ENCODE measurements at places on chromosomes 16 and 17.

DNA sequence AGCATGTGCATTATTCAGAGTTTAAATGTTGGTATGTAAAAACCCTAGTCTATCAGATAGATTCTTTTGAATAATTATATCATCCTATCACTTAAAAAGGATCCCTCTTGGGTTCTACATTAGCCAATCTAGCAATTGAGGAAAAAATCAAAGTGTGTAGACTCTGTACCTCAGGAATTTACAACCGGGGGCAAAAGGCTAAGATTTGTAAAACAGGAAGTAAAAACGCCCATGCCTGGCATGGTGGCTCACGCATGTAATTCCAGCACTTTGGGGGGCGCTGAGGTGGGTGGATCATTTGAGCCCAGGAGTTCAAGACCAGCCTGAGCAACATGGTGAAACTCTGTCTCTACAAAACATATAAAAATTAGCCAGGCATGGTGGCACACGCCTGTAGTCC, 58.6 kb downstream of the SLC6A4 start:
- DNase-seq = no peak

GRCh38 chr17:75267153-75267410, 3.9 kb downstream of the MIF4GD start:
- no peak for DNase-seq

DNA sequence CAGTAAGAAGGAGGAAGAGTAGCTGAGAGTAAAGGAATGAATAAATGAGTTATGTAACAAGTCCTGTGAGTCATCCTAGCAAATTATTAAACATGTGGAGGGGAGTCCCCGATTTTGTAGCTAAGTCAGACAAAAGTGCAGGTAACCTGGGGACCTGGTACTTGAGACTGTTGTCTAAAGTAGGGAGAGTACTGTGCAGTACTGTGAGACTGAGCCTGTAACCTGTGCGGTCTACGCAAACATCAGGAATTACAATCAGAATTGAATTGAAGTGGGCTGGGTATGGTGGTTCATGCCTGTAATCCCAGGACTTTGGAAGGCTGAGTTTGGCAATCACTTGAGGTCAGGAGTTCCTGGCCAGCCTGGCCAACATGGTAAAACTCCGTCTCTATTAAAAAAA, 35.7 kb downstream of the IKZF3 start:
- no peak for DNase-seq

DNA sequence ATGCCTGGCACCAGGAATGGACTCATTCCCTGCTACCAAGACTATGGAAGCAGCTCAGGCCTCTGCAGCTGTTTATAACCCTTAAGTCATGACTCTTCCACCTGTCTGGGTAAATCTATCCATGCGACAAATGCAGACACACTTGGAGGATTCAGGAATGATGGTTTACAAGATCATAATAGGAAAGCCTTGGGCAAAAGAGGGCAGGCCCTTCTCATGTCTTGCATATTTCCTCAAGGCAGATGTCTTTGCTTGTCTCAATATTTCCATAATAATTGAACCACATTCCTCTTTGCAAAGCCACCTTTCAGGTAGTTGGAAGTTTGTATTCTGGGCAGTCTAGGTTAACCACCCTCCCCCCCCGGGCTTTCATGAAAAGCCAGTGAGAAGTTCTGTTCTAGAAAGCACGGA, 884 bp upstream of the JPT1 start:
- peak; percentile 1 for DNase-seq

DNA sequence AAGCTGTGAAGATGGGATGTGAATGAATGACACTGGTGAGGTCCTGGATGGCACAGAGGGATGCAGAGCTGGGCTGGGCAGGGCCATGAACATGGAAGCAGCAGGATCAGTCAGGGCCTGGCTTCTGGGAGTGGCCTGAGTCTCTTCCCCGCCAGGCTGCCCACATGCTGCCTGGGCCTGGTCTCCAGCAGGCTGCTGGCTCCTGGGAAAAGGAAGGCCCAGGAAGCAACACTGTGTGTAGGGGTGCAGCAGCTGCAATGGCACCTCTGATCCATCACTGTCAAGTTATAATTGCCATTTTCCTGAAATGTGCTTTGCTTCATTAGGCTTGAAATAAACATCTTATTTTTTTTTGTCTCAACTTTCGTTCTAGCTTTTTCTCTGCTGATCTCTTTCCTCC, 260.2 kb upstream of the N4BP1 start:
- DNase-seq = no peak

- DNase-seq = no peak
Observed at GRCh38 chr16:3876695-3877094, 3.8 kb downstream of the CREBBP start.

- DNase-seq = no peak
Observed at GRCh38 chr17:32723310-32723955, 153.5 kb downstream of the MYO1D start.

DNA sequence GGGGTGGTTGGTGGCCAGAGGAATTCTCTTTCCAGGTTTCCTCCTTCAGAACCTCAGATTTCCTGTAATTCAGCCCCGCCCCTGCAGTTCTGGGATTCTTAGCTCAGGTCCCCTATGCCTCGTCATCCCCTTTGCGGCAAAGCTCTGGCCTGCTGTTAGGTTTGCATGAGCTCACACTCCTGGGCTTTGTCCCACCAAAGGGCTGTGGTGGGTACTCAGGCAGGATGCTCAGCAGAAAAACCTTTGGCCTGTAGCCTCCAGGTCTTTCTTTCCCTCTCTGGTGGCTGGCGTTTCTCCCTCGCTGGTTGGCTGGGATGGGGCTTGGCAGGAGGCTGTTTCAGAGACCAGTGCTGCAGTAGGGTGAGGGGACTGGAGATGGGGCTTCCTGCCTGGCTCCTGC, 9.6 kb upstream of the PLEKHG4 start:
- DNase-seq = no peak

GRCh38 chr17:74898376-74898946, 5.0 kb upstream of the FADS6 start:
- DNase-seq = no peak

- no peak for DNase-seq
Observed at GRCh38 chr17:1789936-1790335, 28.1 kb downstream of the SERPINF1 start.

DNA sequence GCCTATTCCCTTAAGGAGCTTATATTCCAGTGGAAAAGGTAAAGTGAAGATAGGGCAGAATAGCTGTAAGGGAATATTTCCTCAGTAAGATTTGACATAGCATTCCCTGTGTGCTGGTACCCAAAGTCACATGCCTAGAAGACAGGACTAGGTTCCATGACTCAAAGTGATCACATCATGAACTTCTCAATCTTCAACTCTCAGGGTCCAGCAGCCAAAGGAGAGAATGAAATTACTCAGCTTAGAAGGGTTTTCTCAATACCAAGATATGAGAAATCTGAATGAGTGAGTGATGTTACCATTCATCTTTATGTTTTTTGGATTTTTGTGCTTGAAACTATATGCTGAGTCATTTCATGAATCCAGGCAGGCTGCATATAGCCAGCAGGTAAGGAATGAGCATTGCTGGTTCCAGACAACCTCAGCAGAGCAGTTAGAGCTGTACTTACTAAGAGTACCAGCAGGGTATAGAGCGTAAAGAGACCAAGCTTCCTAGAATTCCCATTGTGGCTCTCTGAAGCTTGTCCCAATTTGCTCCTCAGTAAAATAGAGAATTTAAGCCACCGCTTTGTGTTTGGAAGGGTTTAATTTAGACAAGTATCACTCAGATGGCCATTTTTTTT, 91.1 kb downstream of the ANKFN1 start:
- DNase-seq = no peak

GRCh38 chr16:64626776-64627175, 495.1 kb downstream of the CDH11 start:
- DNase-seq = no peak

GRCh38 chr17:2689411-2690164, 22.0 kb downstream of the CLUH start:
- DNase-seq = peak; percentile 32

GRCh38 chr17:69672924-69673323, 258.4 kb downstream of the MAP2K6 start:
- no peak for DNase-seq

DNA sequence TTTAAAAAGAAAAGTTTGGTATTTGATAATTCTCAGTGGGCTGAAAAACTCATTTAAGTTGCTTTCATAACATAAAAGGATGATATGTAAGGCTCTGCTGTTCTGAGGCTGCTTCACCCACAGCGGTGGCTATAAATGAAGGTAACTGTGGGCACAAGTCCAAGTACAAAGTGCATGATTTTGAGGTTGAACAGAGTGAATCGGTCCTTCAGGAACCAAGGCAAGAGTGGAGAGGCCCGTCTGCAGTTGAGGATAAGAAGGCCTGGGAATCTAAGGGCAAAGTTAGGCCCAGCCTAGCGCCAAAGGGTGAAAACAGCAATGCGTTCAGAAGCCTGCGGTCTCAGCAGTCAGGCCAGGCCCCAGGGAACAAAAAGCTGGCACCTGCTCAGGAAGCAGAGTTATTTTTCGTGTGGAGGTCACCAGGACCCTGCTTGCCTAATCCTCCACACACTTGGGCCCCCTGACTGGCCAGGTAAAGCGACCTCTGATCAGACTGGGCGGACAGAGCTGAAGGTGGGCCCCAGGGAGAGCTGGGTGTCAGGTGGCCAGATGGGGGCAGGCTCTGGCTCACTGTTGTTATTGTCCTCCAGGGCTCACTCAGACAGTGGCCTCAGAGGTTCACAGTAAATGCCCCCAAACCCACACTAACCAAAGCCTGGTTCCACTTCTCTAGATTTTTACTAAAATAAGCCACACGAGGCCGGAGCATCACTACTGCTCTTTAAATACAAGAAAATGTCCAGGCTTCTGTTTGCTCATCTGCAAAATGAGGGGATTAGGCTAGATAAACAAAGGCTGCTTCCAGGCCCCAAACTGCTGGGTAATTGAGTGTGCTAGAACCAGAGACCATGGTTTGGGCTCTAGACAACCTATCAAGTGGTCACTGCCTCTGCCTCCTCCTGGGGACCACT, 46.5 kb downstream of the TEX2 start:
- DNase-seq = no peak

DNA sequence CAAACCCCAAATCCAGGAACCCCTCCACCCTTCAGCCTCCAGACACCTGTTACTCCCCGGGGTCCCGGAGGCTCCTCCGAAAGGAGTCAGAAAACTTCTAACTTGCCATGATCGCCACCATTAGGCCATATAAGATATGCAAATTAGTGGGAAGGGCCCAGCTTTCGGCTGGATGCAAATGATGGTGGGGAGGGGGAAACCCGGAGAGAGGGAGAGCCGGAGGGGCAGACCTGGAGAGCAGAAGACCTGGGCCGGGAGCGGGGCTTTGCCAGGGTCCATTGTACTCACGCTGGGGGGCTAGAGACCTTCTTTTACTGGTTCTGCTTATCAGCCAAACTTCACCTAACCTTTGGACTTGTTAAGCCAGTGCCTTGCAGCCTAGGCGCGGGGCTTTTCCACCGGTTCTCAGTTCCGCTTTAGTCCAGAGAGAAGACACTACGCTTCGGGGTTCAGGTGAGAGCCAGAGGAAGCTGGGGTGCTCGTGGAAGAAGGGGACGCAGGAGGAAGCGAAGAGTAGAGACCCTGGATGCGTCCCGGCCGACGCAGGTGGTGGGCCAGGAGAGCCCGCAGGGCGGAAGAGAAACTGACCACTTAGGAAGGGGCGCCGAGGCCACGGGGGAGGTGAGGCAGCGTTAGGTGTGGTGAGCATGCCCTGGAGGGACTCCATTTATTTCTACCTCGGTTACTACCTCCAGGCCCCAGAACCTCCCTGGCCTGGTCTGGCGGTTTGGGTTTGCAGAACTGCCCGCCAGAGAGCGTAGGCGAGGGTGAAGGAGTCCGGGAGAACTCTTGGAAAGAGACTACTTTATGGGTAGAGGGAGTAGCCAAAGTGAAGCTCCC, at the start of gene HNF1B:
HNF1B (minus strand) TSS at position 99 of the 840 bp plus-strand sequence. CDS start 175 bp downstream, outside the sequence.
- no peak for DNase-seq

- no peak for DNase-seq
Observed at GRCh38 chr16:61807551-61807950, 228.7 kb downstream of the CDH8 start.

GRCh38 chr17:63675231-63675606, 24.7 kb downstream of the LIMD2 start:
- DNase-seq = no peak

GRCh38 chr16:84072014-84072413, 29.4 kb upstream of the SLC38A8 start:
- DNase-seq = no peak

- peak; percentile 57 for DNase-seq
Observed at GRCh38 chr16:71467810-71468209, 5.8 kb upstream of the ZNF23 start.

GRCh38 chr17:76922084-76922483, 53.9 kb downstream of the MGAT5B start:
- no peak for DNase-seq

- DNase-seq = no peak
Observed at GRCh38 chr16:49970797-49971431, 54.1 kb upstream of the CNEP1R1 start.

All from activated T-cell treated with anti-CD3 and anti-CD28 coated beads, Interleukin-2, amount 50 U/mL, for 1 hour (primary cell).